ENCODE measurements at places on chromosomes 4 and X.
A peak's percentile ranks its signal among the peaks of the same experiment; 100 is the strongest.

GRCh38 chrX:24561121-24561520 is 86.0 kb downstream of the PCYT1B start:
- DNase-seq: no peak

GRCh38 chr4:140497405-140497746 is 717 bp downstream of the MGAT4D start:
- DNase-seq: no peak

DNA sequence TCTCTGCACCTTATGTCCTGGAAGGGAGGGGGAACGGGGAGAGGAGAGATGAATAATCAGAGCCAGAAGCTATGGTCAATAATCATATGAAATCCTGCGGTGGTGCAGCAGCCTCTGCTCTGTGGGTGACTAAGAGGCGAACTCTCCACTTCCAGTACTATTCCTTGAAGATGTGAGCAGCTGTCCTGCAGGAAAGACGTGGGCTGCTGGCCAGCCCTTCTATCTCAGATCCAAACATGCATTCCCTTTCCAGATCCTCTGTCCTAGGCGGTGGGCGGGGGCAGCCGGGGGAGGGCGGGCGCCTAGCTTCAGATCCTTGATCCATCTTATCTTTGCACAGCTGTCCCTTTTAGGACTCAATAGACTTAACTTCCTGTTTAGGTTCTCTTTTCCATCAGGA is 34.5 kb downstream of the SPINK2 start:
- peak; percentile 60 for DNase-seq

GRCh38 chr4:12562021-12562420 is 922.1 kb downstream of the RAB28 start:
- no peak for DNase-seq

- DNase-seq: no peak
Observed at GRCh38 chrX:2188330-2188792, 312.4 kb downstream of the DHRSX start.

DNA sequence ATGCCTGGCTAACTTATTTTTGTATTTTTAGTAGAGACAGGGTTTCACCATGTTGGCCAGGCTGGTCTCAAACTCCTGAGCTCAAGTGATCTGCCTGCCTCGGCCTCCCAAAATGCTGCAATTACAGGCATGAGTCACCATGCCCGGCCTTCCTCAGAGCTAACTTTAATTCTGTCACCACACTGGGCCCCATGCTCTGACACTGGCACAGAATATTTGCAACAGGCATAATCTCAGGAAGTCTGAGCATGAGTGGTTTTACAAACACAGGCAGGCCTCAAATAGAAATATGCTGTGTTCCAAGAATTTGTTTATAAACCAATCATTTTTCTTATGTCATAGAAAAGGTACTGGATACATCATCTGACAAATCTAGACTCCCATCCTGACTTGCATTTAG is 32.7 kb upstream of the FAM9C start:
- peak; percentile 23 for DNase-seq

GRCh38 chrX:30781711-30782444 is 107.2 kb downstream of the TAB3 start:
- no peak for DNase-seq

- DNase-seq: no peak
Observed at GRCh38 chrX:24493740-24494581, 28.9 kb downstream of the PDK3 start.

DNA sequence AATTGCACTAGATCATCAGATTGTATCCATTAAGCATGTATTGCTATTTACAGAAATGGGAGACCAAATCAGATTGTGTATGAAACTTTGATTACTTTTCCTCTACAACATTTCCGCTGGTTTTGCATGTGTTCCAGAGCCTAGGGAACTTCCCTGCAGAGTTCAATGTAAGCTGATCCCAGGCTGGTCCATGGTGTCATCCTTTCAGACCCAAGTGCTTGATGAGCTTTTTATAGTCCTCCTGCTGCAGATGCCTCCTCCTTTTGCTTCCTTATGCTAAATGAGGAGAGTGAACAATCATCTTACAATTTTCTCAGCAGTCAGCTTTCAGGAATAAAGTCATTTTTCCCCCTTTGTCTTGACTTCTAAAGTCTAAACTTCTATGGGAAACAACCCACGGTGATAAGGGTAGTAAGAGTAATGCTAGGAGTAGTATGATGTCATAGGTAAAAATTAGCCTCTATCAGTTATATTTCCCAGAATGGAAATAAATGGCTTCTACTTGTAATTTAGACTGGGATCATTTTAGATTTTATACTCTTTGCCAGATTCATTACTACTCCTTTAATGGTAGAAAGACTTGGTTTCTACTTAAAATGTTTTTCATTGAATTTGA is 55.1 kb upstream of the SLC4A4 start:
- no peak for DNase-seq
